ENCODE measurements at places on chromosomes 3 and 15. TPM values are rescaled to one million over a fixed set of nuclear protein-coding genes. Genes with fewer than 3 reads are reported as not detected.

DNA sequence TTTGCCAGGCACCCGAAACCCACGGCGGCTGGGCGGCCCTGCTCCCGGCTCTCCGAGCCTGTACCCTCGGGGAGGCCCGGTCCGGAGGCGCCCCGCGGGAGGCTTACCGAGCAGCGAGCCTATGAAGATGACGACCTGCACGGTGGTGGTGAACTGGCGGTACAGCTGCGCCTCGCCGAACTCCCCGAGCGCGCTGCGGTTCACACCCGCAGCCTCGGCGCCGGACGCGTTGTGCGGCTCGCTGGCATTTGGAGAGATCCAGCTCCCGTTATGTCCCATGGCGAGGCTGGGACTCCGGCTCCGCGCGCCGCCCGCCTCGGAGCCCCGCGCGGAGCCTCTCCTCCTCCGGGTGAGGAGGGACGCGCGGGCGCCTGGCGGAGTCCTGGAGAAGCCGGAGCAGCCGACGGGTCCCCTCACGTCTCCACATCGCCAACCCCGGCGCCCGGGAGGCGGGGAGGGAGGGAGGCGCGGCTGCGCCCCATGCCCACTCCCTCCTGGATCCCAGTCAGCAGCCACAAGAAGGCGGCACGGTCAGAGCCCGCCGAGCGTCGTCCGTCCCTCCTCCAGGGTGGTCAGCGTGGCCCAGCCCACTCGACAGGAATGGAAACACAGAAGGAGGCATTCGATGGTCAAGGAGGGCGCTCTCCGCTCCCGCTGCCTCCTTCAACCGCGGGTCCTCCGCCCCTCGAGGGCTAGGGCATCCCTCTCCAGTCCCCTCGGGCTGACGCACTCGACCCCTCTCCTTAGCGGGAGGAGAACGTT lies at the start of gene GPR176:
GPR176 (minus strand) TSS at position 519 of the 762 bp plus-strand sequence; CDS start at position 279, 240 bp downstream.
- DNase-seq: peak; percentile 69
- H3K36me3 ChIP-seq: no peaks in the 10 kb centered on the region
- no peaks in the 10 kb centered on the region for H3K27me3 ChIP-seq
- H3K4me1 ChIP-seq: peaks cover 27% of the 10 kb centered on the region
- peak within 1 kb of the TSS; percentile 71 for H3K27ac ChIP-seq

DNA sequence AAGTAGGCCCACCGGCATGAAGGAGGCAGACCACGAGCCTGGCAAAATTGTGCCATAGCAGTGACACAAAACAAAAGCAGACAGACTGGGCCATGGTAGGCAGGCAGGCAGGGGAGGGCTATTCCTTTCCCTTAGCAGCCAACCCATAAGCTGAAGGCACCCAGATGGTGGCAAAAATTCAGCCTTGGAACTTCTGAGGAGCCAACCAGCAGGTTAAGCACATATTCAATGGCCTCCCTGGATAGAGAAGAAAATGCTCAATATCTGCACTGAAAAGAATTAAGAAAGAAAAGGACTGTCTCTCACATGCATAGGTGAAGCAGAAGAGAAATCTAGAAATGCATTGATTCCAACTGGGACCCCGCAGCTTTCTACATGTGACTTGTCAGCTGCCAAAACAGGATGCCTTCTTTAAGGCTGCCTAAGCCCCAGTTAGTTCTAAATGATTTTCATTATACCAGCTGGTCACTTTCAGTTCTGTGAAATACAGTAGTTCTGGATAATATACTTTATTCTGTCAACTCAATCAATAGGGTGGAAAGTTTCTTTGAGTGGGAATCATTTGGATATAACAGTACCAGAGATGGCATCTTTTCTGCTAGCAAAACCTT lies 2.7 kb downstream of the PRICKLE2 start:
- H3K27me3 ChIP-seq: no peaks in the 10 kb centered on the region
- no peak overlapping the region for H3K4me3 ChIP-seq
- peaks cover 95% of the 10 kb centered on the region for H3K4me1 ChIP-seq
- peak overlapping the region; percentile 75 for H3K27ac ChIP-seq

DNA sequence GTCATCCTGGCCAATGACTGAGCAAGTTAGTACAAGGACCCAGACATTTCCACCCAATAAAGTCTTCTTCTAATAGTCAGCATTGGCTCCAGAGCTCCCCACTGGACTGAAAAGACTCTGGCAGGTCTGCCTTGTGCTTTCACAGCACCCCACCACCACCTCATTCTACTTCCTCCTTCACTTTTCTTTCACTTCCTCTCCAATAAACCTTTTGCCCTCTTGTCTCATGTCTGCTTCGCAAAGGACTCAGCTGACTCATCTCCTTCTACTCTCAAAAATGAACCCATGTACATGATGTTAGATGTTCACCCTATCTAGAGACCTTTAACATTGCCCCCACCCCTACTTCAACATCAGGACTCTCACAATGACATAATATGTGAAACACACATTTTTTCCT lies 181.0 kb upstream of the PPP2R3A start:
- H3K27ac ChIP-seq: no peak overlapping the region
- H3K4me1 ChIP-seq: no peaks in the 10 kb centered on the region
- H3K4me3 ChIP-seq: no peak overlapping the region
- no peaks in the 10 kb centered on the region for H3K27me3 ChIP-seq
- no peak for DNase-seq

DNA sequence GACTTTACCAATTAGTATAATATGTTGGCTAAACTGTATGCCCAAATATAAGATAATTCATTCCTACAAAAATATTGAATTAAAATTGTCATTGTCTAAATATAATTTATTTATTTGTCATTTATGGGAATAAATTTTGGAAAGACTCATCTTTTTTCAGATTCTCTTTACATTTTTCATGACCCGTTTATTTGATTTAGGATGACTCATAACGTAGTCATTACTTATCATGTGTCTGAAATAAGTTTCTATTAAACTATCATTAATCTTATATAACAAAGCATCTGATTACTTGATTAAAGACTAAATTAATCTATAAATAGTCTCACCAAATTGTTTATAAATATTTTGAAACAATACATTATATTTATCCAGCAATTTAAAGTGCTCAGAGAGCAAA lies 516.6 kb downstream of the CADM2 start:
- no peak overlapping the region for H3K4me3 ChIP-seq
- H3K4me1 ChIP-seq: no peaks in the 10 kb centered on the region
- no peak overlapping the region for H3K27ac ChIP-seq

DNA sequence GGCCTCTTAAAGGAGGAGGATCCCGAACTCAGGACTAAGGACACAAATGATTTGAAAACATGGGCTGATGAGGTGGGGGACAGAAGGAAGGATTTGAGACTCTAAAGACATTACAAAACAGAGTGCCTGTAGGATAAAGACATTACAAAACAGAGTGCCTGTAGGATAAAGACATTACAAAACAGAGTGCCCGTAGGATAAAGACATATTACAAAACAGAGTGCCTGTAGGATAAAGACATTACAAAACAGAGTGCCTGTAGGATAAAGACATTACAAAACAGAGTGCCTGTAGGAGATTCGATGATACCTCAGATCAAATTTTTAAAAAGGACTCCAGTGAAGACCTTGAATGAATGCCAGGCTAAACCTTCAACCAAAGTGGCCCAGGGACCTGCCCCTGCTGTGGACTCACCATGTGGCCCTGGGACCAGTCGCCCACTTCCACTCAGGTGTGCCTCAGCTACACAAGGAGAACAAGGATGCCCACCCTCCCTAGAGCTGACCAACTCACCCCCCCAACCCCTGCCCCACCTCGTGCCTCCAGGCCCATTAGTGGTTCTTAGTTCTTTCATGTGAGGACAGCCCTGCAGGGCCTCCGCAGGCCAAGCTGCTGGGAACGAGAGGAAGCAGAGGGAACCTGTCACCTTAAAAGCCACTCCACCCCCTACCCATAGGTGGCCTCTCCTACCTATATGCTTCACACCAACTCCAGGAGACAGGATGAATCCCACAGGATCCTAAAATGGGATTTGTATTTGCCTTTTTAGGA lies 59.8 kb downstream of the SH3BP5 start:
- peaks cover 13% of the 10 kb centered on the region for H3K4me1 ChIP-seq
- no peaks in the 10 kb centered on the region for H3K36me3 ChIP-seq
- no peak overlapping the region for H3K4me3 ChIP-seq
- peak; percentile 50 for DNase-seq
- H3K27me3 ChIP-seq: no peaks in the 10 kb centered on the region
- peak overlapping the region; percentile 57 for H3K27ac ChIP-seq

- H3K4me1 ChIP-seq: peaks cover 73% of the 10 kb centered on the region
- H3K27me3 ChIP-seq: no peaks in the 10 kb centered on the region
- peak; percentile 90 for DNase-seq
- peak within 1 kb of the TSS; percentile 65 for H3K4me3 ChIP-seq
- H3K36me3 ChIP-seq: no peaks in the 10 kb centered on the region
Measured at GRCh38 chr3:56801662-56802377, at the start of gene ARHGEF3. Gene ARHGEF3, minus strand, starts transcription at chr3:56801949. Its CDS starts 151 bp downstream, at chr3:56801798.

DNA sequence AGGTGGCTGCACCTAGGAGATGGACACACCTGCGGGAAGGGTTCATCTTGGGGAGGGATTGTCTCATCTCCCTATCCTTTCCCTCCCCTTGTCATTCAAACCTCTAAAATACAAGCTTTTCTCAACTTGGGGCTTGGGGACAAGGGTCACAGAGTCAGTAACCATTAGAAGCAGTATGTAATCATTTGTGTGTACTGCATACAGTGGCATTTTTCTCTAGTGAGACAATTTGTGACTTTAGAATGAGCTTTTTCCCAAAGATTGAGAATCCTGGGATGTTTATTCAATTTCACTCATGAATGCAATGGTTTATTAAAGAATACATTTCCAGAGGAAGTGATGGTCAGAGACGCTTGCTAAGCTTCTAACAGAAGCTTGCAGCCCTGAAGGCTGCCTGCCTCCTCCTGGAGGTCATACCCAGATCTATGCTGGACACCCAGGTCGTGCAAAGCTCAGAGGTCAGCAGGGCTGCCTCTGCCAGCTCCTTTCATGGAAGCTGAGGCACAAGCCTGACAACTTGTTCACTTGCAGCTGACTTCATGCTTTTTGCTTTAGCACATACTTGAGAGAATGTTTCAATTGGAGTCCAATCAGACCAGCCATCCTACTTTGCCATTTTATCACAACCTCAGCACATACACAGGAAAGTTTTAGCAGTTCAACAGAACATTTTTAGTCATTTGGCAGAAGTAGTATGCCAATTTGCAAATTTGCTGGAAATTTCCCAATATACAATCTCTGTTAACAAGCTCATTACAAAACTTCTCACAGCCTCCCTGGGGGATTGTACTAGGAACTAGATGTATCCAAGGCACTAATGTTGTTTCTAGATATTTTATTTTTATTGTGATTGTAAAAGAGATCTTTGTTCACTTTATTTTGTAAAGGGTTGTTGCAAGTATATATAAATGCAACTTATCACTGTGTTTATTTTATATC lies 25.6 kb upstream of the ALDH1L1 start:
- H3K36me3 ChIP-seq: no peaks in the 10 kb centered on the region
- no peak for DNase-seq
- no peaks in the 10 kb centered on the region for H3K27me3 ChIP-seq

DNA sequence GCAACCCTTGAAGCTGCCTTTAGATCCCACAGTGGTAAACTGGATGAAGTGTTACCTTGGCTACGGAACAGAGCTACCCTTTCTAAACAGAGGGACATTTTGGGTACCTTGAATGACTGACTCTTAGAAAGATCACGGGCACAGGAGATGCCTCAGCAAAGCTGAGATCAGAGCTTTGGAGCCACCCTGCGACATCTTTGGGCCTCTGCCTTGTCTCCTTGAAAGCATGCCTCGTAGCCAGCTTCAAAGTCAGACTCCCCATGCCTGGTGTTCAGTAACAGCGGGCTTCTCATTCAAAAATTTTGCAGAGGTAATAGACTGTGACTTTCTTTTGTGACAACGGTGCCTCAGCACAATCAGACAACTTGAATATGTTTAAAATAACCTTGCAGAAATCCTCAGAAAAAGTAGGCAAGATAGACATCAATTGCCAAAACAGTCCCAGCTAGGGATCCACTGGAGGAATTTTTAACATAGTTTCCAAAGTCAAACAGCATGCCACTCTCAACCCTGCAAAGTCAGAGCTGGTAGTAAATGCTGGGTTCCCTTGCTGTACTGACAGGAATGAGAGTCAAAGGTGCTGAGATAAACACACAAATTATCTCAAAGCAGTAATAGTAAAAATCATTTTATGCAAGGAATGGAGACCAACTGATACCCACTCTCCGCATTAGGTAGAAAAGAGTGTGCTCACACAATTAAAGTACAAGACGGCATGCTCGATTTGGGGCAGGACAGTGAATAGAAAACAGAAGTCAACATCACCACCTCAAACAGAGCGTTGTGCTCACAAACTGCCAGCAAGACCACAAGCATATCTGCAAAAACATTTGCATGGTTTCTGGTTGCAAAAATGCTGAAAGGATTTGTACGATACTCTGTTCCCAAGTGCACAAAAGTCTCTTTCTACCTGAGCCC lies 82.1 kb downstream of the MYO1E start:
- H3K27ac ChIP-seq: no peak overlapping the region
- H3K36me3 ChIP-seq: no peaks in the 10 kb centered on the region
- H3K4me3 ChIP-seq: no peak overlapping the region
- H3K4me1 ChIP-seq: peaks cover 23% of the 10 kb centered on the region
- H3K27me3 ChIP-seq: no peaks in the 10 kb centered on the region

GRCh38 chr3:98806521-98806920 lies 43.4 kb downstream of the ST3GAL6 start:
- H3K36me3 ChIP-seq: peaks cover 22% of the 10 kb centered on the region
- H3K27me3 ChIP-seq: no peaks in the 10 kb centered on the region

DNA sequence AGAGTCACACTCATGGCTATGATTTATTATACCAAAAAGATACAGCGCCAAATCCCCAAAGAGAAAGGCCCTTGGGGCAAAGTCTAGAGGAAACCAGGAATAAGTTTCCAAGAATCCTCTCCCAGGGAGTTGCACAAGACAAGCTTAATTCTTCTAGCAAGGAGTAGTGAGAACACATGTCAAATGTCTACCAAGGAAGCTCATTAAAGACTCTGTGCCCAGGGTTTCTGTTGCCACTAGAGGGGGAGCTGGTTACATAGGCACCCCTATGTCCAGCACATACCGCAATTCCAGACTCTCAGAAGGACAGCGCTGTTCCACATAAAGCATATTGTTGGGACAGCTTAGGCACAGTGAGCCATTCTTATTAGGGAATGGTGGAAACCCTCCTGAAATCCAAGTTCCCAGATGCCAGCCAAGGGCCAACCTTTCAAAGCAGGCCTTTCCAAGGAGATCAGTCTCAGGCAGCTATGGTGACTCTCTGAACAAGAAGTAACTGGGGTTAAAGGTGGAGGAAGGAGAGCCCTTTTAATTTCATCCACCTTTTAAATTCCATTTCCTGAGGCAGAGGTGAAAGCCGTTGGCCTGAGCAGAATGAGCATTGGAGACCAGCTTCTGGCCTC lies 194.2 kb downstream of the UACA start:
- no peak overlapping the region for H3K27ac ChIP-seq
- DNase-seq: no peak
- H3K4me3 ChIP-seq: no peak overlapping the region
- peaks cover 4% of the 10 kb centered on the region for H3K4me1 ChIP-seq
- H3K36me3 ChIP-seq: no peaks in the 10 kb centered on the region
- H3K27me3 ChIP-seq: peaks cover 5% of the 10 kb centered on the region

FOXL2 gene
- not detected for polyA plus RNA-seq

ANKUB1 gene
- not detected for polyA plus RNA-seq

CACNA1D gene
- polyA plus RNA-seq: 1.2 TPM

DPPA4 gene
- not detected for polyA plus RNA-seq

PRSS50 gene
- not detected for polyA plus RNA-seq

FSD2 gene
- polyA plus RNA-seq: not detected

Data from sigmoid colon (tissue), 7 donors.